RCC 7860 (cell line): ENCODE measurements at places on chromosomes 1 and 21.

DNA sequence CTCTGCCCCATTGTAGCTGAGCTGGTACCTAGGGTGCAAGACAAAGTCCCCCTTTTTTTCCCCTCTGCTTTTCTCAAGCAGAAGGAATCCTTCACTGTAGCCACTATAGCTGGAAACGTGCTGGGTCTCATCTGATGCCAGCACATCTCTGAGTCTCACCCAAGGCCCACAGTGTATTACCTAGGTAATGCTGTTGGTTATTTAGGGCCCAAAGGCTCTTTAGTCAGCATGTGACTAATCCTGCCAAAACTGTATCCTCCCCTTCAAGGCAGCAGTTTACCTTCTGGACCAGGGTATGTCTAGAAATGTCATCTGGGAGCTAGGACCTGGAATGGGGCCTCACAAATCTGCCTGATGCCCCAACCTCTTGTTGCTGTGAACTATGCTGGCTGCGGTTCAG, 423.4 kb downstream of the NUF2 start:
- no peak for DNase-seq

- DNase-seq = no peak
These were observed 3.2 kb upstream of the PROX1 start for GRCh38 chr1:213984387-213985208.

DNA sequence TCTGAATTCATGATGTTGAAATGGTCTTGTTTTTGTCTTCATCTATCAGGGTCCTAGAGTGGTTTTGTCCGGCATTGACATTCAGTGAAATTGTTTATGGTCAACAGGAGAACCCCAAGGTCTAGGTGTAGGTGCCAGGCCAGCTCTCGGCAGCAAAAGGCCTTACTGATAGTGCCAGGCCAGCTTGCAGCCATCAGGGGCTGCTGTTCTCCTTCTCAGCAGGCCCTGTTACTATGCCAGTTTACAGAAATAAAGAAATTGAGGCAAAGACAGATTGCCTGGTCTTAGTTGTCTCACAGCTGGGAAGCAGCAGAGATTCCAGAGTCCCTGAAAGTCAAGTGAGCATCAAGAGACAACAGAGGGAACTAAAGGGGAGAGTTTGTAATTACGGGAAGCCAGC, 12.0 kb downstream of the HMGB4 start:
- no peak for DNase-seq

- DNase-seq = no peak
These were observed 298.8 kb downstream of the BRINP3 start for GRCh38 chr1:190178827-190179226.

- DNase-seq = no peak
These were observed 84.4 kb upstream of the TTC39A start for GRCh38 chr1:51414811-51415210.

- peak; percentile 63 for DNase-seq
These were observed 6.3 kb upstream of the KYAT3 start for GRCh38 chr1:88998716-88999115.

- no peak for DNase-seq
These were observed 5.9 kb upstream of the TAGLN2 start for GRCh38 chr1:159931101-159931794.
